ENCODE measurements at places on chromosomes 6 and 20. TPM values are rescaled to one million over a fixed set of nuclear protein-coding genes. Genes with fewer than 3 reads are reported as not detected.

Gene C4B
- 578 TPM for polyA plus RNA-seq

Gene SLC22A3
- 7.4 TPM for polyA plus RNA-seq

Gene SLC35D3
- not detected for polyA plus RNA-seq

Gene CLIC5
- polyA plus RNA-seq, result 54.3 TPM
